NCI-H82 (cell line): ENCODE measurements at places on chromosomes 13 and 19.
A peak's percentile ranks its signal among the peaks of the same experiment; 100 is the strongest.

DNA sequence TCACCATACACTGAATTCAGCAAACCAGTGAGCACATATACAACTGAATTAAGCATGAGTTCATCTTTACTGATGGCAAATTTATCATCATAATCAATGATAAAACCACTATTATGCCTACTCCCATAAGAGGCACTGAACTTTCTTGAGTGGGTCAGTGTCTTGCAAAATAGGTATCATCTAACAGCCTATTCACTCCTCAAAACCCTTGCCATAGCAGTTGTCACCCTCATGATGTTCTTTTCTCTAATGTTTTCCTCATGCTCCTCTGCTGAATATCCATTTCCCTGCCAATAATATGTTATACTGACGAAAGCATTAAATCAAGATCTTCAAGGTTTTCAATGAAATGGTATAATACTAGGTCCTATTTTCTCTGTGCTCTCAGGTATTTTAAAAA, 5.6 kb downstream of the ARGLU1 start:
- DNase-seq = no peak

- peak; percentile 89 for DNase-seq
Observed at GRCh38 chr13:20495087-20496023, 30.3 kb downstream of the CRYL1 start.

- DNase-seq = no peak
Observed at GRCh38 chr19:31171936-31172335, 177.3 kb downstream of the TSHZ3 start.

GRCh38 chr19:45901432-45901911, 941 bp downstream of the MYPOP start:
- DNase-seq = peak; percentile 68

DNA sequence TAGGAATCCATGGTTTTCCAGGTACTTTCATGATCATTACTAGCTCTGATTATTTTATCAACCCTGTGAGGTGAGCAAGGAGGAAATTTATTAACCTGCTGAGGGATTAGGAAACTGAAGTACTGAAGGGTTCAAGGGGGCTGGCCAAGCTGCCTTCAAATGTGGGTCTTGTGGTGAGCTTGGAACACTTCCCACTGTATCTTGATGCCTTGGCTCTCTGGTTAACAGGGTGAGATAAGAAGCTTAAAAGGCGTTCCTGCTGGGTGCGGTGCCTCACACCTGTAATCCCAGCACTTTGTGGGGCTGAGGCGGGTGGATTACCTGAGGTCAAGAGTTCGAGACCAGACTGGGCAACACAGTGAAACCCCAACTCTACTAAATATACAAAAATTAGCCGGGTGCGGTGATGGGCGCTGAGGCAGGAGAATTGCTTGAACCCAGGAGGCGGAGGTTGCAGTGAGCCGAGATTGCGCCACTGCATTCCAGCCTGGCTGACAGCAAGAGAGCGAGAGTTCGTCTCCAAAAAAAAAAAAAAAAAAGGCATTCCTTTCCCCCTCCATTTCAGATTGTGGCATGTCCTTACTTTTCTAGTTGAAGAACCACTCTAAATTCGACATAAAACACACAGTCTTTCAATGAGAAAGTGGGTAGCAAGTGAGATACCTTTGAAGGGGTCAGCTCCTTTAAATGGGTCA, 70.2 kb downstream of the KLF2 start:
- peak; percentile 11 for DNase-seq

DNA sequence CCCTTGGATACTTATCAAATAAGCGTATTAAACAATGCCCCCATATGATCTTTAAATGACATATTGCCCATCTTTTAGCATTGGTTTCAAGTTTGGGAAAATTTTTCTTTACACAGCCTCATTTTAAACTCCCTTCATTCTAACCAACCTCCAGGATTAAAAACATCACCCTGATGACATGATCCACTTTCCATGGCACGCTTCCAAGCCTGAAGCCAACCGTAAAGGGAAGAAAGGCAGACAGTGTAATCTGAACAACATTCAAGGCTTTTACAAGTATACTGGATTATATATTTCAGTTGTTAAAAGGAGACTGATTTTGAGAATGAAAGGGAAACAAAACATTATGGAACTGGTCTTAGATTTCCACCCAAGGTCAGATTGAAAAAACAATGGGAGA, 1721.9 kb downstream of the OLFM4 start:
- DNase-seq = peak; percentile 47

- DNase-seq = peak; percentile 67
Observed at GRCh38 chr19:3034656-3035541, 5.8 kb upstream of the TLE2 start.

DNA sequence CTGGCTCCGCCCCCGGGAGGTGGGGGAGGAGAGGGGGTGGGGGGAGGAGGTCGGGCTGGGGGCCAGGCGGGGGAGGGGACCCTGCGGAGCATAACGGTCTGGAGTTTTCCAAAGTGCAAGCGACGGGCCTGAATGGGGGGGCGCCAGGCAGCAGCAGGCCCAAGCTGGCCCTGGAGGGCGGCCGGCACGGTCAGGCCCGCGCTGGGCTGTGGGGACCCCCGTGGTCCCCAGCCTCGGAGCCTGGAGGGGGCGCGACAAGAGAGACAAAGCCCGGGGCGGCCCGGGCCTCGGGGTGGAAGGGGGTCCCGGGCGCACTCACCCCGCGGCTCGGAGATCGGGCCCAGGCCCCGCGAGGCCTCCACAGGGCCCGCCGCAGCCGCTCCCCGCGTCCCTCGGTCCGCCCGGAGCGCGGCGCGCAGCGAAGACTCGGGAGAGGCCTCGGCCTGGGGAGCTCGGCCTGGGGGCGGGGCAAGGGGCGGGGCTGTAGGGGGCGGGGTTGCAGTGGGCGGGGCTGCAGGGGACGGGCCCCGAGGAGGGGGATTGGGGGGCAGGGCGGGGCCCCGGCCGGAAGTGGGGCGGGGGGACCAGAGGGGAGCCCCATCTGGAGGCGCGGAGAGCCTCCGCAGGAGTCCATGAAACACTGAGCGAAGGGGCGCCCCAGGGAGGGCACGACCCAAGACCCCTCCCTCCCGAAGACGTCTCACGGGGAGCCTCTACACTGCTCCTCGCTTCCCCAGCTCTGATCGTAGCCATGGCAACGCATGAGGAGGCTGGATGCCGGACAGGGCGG, 47.6 kb downstream of the PTPRS start:
- DNase-seq = peak; percentile 79

- DNase-seq = no peak
Observed at GRCh38 chr19:5968431-5969373, 9.2 kb downstream of the RANBP3 start.

DNA sequence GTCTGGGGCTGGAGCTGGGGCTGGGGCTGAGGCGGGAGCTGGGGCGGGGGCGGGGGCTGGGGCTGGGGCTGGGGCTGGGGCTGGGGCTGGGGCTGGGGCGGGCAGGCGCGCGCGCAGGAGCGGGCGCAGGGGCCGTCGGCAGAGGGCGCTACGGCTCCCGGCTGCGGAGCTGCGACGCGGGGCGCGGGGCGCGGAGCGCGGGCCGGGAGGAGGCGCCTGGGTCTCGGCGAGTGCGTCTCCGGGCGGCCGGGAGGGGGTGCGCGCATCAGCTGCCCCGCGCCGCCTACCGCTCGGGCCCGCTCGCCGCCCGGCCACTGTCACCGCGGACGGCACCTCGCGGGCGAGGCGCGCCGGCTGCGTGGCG, 422 bp upstream of the MTUS2 start:
- peak; percentile 73 for DNase-seq

GRCh38 chr13:44449999-44450821, 76.6 kb downstream of the SERP2 start:
- no peak for DNase-seq

GRCh38 chr13:50001287-50001686, 4.4 kb downstream of the TRIM13 start:
- no peak for DNase-seq

- no peak for DNase-seq
Observed at GRCh38 chr13:91178099-91178498, 169.4 kb upstream of the MIR17HG start.

DNA sequence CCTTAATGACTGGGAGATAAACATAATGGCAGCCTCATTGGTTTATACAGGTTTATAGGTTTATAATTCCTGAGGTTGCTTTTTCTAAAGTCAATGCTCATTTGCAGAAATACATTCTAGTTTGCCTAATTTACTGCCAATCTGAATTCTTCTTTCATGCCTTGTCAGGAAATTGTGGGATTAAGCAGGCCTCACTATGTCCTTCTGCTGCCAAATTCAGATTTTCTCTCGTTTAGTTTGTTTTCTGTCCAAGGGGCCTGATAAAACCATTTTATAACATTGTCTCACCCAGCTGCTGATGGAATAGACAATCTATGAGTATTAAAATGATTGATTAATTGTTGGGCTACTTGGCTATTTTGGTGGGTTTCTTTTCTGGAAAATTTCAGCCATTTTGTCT, 42.4 kb upstream of the OBI1 start:
- DNase-seq = no peak

DNA sequence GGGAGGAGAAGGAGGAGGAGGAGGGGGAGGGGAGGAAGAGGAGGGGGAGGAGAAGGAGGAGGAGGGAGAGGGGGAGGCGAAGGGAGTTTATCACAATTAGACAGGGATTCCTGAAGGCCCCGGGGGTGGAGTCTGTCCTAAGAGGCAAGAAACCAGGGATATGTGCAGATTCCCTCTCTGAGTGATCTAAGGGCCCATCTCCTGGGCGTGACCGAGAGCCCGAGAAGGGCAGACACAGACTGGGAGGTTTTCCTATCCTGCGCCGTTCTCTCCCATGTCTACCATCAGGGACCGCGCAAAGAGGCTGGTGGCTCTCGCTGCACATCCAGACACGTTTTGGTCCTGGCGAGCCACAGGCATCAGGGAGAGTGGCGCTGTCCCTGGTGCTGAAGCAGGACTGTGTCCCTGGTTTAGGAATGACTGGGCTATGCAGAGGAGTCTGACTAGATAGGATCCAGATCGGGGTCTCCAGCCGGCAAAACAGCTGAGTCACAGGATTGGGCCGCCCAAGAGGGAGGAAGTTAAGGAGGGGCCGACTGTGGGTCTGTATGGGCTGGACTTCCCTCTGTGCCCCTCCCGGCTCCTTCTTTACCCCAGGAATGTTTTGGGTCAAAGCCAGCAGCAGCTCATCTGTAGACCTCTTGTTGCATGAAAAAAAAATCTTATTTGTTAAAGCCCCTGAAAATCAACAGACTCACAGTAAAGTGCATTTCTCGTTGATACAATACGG, 17.9 kb upstream of the ZNF175 start:
- DNase-seq = peak; percentile 54

- DNase-seq = no peak
Observed at GRCh38 chr19:51417107-51417809, at the start of gene SIGLEC10. TSS of gene SIGLEC10 (minus strand) at chr19:51417642. CDS start at chr19:51417581, 61 bp downstream.

- no peak for DNase-seq
Observed at GRCh38 chr13:33150662-33151061, 134.4 kb downstream of the KL start.

- DNase-seq = no peak
Observed at GRCh38 chr13:49388091-49388635, 55.7 kb downstream of the CAB39L start.

DNA sequence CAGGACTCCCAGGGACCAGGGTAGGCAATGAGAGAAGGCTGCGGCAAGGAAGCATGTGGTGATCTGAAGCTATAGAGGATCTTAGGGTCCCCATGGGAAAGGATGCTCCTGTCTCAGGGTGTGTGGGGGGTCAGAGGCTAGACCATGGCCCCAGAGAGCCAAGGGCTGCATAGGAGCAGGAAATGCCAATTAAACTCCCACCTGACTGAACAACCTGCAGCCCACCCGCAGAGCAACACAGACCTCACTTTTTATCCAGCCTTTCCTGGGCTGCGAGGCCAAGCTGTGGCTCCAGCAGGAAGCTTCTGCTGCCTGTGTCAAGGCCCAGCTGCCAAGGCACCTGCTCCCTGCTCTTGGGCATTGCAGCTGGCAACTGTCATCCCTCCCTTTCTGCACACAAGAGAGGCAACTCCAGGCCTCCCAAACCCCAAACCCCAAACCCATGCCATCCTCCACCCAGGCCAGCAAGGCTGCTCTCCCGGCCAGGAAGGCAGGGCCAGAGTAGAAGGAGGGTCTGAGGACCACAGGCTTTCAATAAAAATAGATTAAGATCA, 290.1 kb downstream of the FOXO1 start:
- DNase-seq = no peak

DNA sequence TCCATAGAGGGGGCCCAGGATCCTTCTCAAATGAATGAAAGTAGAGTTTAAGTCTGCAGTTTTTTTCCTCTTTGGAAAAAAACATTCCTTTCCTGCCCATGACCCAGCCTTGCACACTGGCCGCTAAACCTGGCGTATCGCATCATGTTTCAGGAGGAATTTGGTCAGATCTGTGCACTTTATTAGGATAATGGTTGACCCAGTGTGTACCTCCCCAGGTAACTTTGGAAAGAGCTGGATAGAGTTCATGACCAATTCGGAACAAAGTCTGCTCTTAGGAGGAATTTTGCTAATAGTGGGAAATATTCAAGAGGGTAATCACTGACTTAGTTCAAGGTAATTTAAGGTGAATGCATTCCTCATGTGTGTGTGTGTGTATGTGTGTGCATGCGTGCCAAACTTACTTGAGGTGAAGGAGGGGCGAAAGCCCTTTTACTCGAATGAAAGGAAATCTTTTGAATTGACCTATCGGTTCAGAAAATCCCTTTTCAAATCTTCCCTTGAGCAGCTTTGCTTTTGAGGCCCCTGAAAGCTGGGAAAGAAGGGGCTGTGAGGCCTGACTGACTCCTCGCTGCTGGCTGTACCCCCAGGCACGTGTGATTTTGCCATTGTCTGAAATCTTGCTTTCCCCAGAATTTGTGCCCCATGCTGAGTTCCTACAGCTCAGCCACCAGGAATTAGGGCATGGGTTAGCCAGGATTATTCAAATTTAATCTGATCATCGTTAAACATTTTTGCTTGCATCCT, 46.3 kb downstream of the SIPA1L3 start:
- no peak for DNase-seq

DNA sequence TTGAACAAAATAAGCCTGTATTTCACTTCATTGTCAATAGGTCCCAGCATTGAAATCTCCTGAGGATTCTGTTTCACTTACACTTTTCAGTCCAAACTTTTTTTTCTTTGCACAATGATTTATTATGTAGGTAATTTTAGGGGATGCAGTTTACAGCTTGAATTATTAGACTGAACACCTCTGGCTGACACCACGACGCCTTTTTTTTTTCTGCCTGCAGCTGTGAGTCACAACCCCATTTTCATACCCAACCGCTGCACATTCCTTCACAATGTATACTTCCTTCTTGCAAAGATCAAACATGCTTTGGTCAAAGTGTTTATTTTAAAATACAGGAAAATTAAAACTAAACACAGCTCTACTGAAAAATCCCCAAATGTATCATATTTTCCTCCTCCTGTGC, 11.4 kb downstream of the ZIC2 start:
- no peak for DNase-seq
